ENCODE measurements at places on chromosomes 4 and X.

DNA sequence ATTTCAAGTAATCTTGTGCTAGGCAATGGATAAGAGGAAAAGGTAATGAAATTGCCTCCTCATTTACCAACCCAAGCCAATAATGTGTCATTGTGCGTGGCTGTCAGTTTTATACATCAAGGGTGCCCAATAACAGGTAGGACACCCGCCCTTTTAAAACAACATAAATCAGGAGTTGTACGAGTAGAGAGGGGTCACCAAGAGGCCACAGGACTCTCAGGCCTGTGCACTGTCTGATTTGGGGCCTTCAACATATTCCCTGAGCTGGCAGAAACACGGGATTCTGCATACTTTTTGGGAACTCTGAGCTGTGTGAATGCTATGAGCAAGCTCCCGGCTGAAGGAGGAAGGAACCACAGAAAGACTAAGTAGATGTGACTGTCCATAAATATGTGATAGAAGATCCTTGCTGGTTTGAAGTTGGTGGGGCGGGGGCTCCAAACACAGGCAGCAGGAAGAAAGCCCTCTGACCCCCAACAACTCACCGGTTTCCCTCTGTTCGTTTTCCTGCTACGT lies 82.7 kb upstream of the MAML3 start:
- no peak for DNase-seq

GRCh38 chr4:168631241-168632162 lies 134.7 kb downstream of the PALLD start:
- no peak for DNase-seq

DNA sequence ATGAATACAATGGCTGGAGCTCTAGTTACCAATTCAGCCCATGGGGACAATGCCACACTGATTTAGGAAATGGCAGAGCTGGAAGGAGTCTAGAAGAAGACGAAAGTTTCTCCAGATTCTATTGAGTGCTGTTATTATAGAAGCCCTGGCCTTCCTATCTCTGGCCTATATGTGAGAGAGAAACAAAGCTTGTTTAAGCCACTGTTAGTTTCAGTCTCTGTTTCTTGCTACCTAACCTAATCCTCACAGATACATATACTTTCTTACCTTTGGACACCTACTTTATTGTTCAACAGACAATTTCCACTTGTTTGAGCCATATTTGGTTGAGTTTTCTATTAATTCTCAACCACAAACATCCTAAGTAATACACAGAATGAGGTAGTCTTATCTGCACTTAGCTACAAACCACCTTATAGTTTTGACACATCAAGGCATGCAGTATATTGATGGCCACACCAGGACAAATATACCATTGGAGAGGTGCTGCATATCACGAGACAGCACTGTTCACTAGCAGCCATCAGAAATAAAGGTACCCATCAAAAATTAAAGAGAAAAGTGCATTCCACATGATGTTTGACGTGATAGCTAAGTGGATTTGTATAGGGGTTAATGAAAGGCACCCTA lies 190.2 kb downstream of the SMIM20 start:
- DNase-seq = no peak

GRCh38 chr4:145609481-145610427 lies 9.4 kb upstream of the MMAA start:
- peak; percentile 70 for DNase-seq

GRCh38 chrX:75957107-75957610 lies 172.1 kb upstream of the MAGEE2 start:
- no peak for DNase-seq

GRCh38 chrX:77431227-77431626 lies 16.0 kb upstream of the FGF16 start:
- no peak for DNase-seq

GRCh38 chrX:72368796-72369195 lies 63.1 kb upstream of the CITED1 start:
- DNase-seq = no peak

DNA sequence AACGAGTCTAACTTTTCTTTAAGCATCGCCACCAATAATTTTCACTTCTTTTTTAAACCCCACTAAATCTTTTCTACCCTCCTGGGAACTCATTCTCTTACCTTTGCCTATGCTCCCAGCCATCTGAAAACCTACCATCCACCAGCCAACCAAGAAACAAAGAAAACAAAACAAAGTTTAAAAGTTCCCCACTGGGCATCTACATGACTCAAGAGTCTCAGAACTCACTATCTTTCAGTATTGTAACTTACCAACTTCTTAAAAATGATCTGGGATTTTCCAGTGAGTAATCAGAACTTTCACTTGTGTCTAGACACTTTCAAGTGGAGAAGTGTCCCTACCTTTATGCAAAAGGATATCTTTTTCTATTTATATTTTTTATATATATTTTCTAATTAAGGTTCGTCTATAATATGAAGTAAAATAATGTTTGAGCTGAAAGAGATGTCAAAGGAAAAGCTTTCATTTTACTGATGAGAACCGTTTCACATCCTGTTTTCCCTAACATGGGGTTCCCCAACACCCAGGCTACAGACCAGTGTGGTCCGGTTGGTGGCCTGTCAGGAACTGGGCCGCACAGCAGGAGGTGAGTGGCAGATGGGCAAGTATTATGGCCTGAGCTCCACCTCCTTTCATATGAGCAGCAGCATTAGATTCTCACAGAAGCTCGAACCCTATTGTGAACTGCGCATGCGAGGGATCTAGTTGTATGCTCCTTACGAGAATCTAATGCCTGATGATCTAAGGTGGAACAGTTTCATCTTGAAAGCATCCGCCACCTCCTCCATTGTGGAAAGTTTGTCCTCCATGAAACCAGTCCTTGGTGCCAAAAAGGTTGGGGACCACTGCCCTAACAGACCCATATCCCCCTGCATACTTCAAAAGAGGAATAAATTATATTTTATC lies 9.8 kb upstream of the TIGD2 start:
- DNase-seq = no peak

- DNase-seq = no peak
Measured at GRCh38 chr4:129087516-129087915, 5.8 kb downstream of the SCLT1 start.

DNA sequence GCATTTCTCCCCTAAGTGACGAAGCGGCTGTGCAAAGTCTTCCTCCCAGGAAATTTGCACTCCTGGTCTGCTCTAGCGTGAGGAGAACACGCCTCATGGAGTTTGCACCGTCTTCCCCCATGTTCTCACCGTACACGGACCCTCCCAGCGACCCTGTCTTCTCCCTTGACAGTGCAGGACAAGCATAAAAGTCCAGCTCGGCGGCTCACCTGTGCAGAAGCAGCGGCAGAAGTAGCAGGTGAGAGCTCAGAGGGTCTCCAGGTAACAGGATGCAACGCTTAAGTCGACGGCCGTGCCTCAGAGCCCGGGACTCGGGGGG lies 314 bp downstream of the P2RY8 start:
- no peak for DNase-seq

GRCh38 chr4:73520821-73521220 lies 39.3 kb downstream of the AFM start:
- DNase-seq = no peak

DNA sequence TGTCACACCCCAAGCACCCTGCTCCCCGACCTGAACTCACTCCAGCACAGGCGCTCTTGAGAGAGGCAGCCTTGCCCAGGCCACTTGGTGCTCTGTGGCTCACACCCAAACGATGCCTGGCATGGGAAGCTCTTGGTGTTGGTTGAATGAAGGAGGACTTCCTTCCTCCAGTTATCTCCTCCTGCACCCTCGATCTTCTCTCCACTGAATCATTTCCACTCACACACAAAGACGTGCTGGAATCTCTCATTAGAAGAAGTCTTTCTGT lies 90.5 kb upstream of the TRIM2 start:
- DNase-seq = peak; percentile 18

DNA sequence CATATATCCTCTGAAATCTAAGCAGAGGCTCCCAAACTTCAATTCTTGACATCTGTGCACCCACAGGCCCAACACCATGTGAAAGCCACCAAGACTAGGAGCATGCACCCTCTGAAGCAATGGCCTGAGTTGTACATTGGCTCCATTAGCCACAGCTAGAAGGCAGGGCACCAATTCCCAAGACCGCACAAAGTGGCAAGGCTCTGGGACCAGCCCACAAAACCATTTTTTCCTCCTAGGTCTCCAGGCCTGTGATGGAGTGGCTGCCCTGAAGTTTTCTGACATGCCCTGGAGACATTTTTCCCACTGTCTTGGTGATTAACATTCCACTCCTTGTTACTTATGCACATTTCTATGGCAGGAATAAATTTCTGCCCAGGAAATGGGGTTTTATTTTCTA lies 232.2 kb upstream of the GRID2 start:
- no peak for DNase-seq

DNA sequence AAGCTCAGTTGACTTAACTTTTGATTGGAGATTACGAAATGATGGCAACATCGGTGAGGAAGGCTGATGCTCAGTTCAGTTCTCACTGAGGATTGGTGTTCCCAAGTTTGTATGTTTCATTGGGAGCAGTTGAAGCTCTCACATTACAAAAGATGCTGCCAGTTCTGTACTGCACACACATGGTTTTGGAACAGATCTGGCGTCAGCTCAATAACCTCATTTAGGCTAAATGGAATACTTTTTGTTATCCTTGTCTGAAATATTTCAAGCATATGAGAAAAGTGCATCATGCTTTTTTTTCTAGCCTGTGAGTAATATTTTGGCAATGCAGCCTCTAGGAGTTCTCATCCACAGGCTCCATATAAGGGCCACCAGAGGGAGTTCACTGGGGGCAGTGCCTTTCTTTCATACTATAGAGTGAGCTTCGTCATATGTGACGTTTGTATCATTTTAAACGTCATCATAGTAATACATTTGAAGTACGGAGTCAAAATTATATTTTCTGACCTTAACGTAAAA lies 4.1 kb downstream of the ENPEP start:
- no peak for DNase-seq

DNA sequence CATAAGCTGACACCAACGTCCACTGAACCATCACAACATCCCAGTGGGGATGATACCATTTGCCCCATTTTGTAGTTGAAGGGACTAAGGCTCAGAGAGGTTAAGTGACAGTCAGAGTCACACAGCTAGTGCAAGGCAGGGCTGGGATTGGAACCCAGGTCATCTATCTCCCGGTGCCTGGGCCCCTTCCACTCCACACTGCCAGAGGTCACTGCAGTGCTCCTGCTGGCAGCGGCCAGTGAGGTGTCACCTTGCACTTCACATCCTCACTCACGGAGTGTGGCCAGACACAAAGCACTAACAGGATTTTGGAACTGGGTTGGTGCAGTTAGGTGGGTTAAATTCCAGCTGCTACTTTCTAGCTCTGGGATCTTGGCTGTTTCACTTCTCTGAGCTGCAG lies 118.7 kb downstream of the ENPP6 start:
- no peak for DNase-seq

GRCh38 chrX:49291615-49292337 lies 11.7 kb upstream of the GAGE10 start:
- DNase-seq = peak; percentile 69

DNA sequence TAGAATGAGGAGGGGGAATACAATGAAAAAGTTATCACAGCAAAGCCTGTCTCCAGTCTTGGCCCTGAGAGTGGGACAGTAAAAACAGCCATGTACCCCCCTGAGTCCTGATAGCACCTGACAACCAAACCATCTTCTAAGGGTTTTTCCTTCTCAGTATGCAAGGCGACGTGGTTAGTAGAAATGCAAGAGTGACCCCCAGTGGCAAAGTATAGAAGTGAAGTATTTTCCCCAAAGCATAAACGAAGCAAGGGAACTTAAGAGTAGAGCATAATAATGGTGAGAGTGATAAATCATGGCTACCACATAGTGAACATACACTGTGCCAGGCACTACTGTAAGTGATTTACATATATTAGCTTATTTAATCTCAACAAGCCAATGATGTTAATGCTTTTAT lies 52.8 kb downstream of the FAM47C start:
- DNase-seq = no peak

DNA sequence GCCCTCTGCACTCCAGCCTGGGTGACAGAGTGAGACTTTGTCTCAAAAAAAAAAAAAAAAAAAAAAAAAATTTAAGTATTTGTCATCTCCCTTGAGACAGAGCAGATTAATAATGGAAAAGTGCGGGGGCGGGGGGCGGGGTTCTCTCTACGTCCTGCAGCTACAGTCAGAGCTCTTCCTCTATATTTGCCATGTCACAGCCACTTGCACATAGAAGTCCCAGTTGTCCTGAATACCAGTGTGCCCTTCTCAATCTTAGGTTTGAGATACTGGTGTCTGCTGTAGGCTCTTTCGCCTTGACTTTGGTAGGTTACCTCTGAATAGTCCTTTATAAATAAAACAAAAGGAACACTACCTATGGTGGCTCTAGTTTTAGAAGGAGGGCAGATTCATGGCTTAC lies 237.8 kb upstream of the PGRMC2 start:
- DNase-seq = no peak

- no peak for DNase-seq
Measured at GRCh38 chrX:76076124-76076523, 96.7 kb upstream of the PBDC1 start.

- no peak for DNase-seq
Measured at GRCh38 chrX:127571834-127572233, 480.4 kb downstream of the ACTRT1 start.

- no peak for DNase-seq
Measured at GRCh38 chrX:76617020-76617419, 189.5 kb downstream of the MAGEE1 start.

DNA sequence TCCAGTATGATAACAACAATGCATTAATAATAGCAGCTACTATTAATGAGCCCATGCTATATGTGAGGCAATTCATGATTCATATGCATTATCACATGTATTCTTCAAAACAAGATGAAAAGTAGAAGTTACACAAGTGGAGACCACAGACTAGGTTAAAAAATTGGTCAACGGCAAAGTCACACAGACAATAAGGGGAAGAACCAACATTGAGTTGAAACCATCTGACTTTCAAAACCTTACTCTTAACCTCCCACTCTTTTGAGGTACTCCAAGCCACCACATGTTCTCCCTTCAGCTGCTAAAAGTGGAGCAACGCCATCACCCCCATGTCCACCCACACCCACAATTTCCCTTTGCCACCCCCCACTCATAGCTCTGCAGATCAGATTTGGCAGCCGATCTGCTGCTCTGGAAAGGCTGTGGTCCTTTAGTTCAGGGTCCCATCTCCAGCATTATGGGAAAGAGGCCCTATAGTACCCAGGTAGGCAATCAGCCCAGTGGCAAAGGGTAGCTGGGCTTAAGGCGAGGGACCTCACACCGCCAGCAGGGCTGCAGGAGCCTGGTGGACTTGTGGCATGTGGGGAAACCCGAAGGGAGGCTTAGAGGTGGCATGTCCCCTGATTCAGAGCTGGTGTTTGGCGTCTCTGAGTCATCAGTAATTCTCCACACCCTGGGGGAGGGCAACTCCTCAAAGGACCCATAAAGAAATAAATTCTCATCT lies 33.5 kb upstream of the CYBB start:
- no peak for DNase-seq

GRCh38 chrX:117120700-117121099 lies 657.9 kb upstream of the CT83 start:
- DNase-seq = no peak

DNA sequence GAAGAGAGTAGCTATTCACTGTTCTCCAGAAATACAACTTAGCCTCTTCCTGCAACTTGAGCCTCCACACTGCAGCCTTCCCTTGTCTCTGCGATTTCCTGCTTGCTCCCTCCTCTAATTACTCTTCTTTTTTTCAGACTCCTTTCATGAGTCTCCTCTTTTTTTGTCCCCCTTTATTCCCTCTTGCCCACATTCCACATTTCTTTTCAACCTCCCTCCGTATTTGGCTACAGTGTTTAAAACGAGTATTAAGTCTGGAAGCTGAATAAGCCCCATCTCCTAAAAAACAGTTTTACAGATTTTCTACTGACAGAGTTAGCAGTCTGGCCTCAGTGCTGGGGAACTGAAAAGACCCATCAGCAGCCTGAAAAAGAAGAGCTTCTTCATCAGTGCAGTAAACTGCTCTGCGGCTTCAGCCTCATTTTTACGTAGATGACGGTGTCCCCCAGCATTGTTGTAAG lies 141.5 kb downstream of the TENM3 start:
- DNase-seq = no peak
